ENCODE measurements at places on chromosomes 12 and 14. TPM values are rescaled to one million over a fixed set of nuclear protein-coding genes. Genes with fewer than 3 reads are reported as not detected.

GRCh38 chr14:73428353-73428824 lies 30.0 kb downstream of the NUMB start:
- DNase-seq = no peak

DNA sequence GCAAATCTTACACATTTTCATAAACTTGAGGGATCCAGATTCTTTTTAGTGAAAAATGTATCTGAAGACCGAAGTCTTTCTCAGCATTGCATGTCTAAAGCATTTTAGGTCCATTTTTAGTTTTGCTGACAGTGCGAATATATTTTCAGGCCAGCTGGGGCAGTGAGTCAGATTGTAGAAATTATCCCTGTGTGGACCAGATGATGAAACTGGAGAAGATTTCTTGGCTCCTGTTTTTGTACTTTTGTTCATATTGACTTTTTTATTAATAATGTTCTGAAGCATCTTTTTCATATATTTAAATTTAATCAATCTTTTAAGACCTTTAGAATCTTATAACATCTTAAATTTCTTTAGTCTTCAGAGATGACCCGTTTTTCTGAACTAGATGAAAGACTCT lies 173.1 kb downstream of the FLRT2 start:
- no peak for DNase-seq

Gene RERG
- not detected for total RNA-seq

- peak; percentile 37 for DNase-seq
Observed at GRCh38 chr14:96363751-96364336, 518 bp downstream of the GSKIP start.

DNA sequence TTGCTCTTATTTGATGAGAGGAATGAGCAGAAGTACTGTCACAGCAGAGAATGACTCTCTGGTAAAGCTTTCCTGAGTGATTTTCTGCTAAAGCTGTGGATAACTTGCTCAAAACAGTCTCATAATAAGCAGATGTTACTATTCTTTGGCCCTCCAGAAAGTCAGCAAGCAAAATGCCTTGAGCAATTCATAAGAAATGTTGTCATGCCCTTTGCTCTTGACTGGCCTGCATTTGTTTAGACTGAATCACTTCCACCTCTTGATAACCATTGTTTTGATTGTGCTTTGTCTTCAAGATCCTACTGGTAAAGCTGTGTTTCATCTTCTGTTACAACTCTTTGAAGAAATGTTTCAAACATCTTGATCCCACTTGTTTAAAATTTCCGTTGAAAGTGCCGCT lies 457.9 kb upstream of the FOXG1 start:
- peak; percentile 97 for DNase-seq

DNA sequence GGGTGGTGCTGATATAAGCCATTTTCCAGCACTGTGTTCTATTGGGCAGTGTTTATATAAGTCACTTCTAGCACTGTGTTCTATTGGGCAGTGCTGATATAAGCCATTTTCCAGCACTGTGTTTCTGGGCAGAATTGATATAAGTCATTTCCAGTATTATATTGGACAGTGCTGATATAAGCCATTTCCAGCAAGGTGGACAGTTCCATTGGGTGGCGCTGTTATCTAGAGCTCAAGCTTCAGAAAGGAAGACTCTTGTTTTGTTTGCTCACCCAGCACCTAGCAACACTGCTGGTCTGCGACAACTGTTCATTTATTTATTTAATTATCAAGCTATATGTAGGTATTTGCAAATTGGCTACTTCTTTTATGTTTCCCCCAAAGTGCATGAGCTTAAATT lies 690.3 kb downstream of the AACS start:
- DNase-seq = no peak

Gene TAS2R50
- total RNA-seq = 0.60 TPM

- DNase-seq = no peak
Observed at GRCh38 chr14:104982548-104983230, 2.9 kb upstream of the CLBA1 start.

Gene RACGAP1
- total RNA-seq = 18.8 TPM

Gene PLEKHD1
- total RNA-seq = 0.05 TPM

DNA sequence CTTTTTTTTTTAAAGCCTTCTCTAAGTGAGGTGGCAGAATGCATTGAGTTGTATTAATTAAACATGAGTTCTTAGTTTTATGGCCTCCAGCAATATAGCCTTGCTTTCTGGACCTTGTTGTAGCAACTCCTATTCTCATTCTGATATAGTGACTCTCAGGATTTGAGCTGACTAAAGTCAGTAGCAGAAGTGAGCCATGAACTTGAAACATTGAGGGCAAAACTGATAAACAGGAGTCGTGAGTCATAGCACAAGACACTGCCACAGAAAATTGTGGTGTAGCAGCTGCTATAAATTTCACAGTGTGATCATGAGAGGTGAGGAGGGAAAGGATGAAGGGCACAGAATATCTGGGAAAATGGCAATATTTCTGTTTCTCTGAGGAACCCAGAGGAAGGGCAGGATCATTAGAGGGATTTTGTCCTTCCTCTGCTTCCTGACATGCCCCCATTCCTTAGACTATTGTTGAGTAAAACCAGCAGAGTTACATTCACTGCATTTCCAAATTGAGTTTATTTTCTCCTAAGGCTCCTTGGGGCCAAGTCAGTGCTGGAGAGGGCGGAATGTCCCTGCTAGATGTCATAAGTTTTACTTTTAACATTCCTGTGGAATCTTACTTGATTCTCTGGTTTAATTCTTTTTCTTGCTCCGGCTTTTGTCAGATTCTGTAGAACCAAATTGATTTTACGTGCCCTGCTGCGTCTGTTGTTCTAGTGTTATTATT lies 7.5 kb downstream of the KLRG1 start:
- DNase-seq = peak; percentile 36

DNA sequence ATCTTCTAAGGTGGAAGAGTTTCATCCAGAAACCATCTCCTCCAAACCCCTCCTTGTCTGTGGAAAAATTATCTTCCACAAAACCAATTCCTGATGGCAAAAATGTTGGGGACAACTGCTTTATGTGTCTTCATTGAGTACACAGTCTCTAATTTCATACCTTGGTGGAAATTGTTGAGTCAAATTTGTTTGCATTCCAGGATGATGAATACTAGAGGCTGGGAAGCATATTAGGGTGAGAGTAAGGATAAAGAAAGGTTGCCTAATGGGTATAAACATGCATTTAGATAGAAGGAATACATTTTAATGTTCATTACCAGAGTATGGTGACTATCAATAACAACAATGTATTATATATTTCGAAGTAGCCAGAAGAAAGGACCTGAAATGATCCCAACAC lies 98.2 kb downstream of the C12orf42 start:
- no peak for DNase-seq

DNA sequence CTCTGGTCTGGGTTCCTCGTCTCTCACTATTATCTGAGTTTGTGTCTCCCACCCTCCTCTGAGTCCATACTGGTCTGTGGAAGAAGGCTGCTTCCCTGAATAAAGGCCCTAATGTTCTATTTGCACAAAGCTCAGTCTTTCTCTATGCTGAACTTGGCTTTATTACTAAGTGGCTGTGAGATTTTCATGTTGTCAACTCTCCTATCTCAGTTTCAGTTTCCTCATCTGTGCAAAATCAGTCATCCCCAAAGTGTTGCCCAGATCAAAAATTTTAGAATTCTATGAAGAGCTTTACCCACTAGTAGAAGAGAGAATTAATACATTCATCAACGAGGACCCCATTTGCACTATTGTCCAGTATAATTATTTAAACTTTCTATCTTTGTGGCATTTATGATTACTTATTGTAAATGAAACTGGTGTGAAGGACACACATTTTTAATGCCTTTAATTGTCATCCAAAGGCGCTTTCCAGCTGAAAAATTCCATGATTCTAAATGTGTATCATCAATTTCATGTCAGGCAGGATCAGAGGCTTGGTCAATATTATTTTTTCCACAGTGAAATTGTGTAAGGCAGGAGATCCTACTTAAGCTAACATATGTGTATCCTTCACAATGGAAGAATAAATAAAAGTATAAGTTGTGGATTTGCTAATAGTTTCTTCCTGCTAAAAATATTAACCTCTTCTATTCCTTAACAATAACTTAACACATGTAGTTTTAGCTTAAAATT lies 79.1 kb upstream of the EEA1 start:
- DNase-seq = no peak

Gene PROX2
- not detected for total RNA-seq

Gene SERPINA3
- 1.3 TPM for total RNA-seq

Gene TRHDE
- total RNA-seq = 0.87 TPM

Gene LMNTD1
- total RNA-seq = not detected

Gene RTN1
- total RNA-seq = 1.2 TPM

DNA sequence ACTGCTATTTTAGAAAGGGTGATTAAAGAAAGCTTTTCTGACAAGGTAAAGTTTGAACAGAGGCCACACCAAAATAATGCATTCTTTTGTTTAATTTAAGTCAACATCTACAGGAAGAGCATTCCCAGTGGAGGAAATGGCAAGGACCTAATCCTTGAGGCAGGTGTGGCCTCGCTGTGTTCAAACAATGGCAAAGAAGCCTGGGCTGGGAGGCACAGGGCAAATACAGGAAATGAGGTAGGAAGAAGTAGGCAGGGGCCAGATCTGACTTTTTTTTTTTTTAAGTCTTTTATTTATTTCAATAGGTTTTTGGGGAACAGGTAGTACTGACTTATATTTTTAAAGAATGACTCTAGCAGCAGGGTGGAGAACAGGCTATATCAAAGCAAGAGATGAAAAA lies 53.5 kb downstream of the ARMH4 start:
- no peak for DNase-seq

DNA sequence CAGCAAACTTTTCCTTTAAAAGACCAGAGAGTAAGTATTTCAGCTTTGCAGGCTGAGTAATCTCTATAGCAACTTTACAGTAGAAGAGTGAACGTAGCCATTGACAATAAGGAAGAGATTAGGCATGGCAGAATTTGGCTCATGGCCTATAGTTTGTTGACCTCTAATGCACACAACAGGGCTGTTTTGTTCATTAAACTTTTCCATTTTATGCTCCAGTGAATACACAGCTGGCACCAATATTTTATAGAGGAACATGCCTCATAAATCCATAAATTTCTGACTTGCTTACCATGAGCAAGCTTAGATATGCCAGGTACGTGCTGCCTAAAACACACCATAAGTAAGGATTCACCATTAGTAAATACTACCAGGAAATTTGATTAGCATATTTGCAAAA lies 609.0 kb upstream of the STXBP6 start:
- no peak for DNase-seq

Gene LMO3
- 0.99 TPM for total RNA-seq

DNA sequence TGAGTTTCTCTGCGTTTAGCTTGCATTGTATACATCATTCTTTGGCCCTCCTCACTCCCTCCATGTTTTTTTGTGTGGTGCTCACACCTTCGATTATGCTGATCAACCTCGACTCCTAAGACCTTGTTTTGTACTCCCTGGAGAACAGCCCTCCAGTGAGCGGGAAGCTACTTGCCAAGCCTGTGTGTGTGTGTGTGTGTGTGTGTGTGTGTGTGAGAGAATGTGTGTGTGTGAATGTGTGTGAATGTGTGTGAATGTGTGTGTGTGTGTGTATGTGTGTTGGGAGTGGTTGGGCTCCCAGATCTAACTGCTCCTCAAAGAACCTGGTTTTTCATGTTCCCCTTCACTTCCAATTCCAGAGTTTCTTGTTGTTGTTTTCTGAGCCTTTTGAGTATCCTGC lies 6.0 kb downstream of the NYNRIN start:
- DNase-seq = no peak

DNA sequence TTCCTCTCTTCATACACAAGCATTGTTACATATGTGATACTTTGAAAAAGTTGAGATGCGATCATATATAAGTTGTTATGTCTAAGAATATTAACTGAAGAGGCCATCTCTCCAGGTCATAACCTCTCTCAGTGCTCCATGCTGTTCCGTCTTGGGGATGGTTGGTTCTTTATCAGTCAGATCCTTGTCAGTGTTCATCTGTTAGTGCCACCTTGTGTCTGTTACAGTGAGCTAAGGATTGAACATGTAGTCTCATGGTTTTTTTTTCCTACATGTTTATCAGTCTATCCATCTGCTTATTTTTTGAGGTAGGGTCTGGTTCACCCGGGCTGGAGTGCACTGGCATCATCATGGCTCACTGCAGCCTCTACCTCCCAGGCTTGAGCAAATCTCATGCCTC lies 30.5 kb downstream of the EP400 start:
- DNase-seq = no peak

- no peak for DNase-seq
Observed at GRCh38 chr14:52875707-52876106, 75.1 kb downstream of the FERMT2 start.

GRCh38 chr12:2805143-2805520 lies 7.3 kb upstream of the ITFG2 start:
- peak; percentile 77 for DNase-seq

Gene KLHL33
- 0.07 TPM for total RNA-seq

Gene ADGRD1
- 3.9 TPM for total RNA-seq
